ENCODE measurements at places on chromosomes 3 and 15.

GRCh38 chr3:58324391-58325390, 8.0 kb upstream of the PXK start:
- no peak for DNase-seq

DNA sequence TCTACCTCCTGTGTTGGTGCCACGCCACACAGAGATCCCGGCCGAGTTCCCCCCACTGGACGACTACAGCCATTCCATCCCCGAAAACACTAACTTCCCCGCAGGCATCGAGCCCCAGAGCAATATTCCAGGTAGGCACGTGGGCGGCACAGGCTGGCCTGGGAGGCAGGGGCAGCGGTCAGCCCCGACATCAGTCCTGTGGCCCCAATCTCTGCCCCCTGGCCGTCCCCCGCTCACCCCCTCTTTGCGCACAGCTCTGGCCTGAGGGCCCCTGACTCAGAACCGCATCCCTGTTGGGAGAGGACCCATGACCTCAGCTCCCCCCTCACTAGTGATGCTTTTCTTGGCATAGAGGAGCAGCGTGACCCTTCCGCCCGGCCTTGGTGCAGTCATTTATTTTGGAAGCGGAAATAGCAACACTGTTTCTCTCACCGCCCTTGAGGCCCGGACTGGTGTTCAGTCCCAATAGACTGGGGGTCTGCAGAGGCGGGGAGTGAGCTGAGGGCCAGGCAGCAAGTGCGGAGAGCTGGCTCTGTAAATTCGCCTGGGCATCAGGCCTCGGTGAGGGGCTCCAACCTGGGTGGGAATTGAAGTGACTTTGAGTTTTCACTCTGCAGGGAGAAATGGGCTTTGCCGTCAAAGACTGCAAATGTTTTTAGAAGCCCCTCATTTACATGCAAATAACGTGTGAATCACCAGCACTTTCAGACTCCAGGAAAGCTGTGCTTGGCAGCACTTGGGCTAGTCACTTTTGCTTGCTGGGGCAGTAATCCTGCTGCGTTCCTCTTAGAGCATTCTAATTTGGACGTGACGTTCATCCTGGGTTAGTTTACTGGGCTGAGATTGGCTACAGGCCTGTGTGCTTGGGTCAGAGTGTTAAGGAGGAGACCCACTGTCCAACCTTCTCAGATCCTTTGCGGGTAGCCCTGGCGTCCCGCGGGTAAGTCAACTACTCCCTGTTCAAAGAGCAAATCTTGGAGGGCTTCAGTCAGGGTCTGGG, 88.9 kb downstream of the AAGAB start:
- DNase-seq: peak; percentile 45

- DNase-seq: no peak
Observed at GRCh38 chr3:134302674-134303073, 52.0 kb upstream of the RYK start.

GRCh38 chr3:137105277-137105977, 147.6 kb downstream of the IL20RB start:
- peak; percentile 55 for DNase-seq

GRCh38 chr3:155138677-155139076, 58.6 kb downstream of the MME start:
- DNase-seq: no peak

GRCh38 chr3:182936239-182936917, 44.0 kb downstream of the DCUN1D1 start:
- DNase-seq: no peak

GRCh38 chr3:61169621-61170251, 81.5 kb downstream of the FHIT start:
- no peak for DNase-seq

DNA sequence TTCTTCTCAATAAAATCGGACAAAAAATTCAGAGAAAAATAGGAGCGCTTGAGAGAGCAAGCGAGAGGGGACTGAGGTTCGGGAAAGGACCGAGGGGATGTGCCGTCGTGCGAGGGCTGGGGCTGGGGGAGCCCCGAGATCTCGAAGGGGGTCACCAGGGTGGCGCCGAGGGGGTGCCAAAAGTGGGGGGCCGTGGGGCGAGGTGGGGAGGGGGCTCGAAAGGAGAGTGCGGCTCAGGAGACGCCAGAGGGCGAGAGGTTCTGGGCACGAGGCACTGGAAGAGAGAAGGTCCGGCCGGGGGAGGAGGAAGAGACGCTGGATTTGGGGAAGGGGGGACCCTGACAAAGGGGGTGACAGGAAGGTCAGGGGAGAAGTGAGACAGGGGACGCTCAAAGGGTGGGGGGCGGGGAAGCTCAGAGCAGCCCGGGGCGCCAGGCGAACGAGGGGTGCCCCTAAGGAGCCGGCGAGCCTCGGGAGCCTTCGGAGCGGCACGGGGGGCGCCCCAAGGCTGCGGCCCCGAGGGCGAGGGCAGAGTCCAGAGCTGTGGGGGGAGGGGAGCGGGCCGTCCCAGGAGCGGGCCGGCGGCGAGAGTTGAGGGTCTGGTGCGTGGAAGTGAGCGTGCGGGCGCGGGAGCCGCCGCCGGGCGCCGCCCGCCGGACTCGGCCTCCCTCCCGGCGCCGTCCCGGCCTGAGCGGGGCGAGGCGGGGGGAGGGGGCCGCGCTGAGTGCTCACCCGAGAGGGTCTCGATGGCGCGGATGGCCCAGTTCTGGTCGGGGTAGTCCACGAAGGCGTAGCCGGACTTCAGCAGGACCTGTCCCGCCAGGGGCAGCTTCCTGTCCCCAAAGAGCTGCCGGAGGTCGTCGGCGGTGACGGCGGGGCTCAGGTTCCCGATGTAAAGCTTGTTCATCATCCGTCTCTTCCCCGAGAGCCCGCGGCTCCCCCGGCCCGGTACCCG, 514 bp downstream of the IGF2BP2 start:
- DNase-seq: no peak

GRCh38 chr15:31887246-31887645, 143.1 kb upstream of the CHRNA7 start:
- no peak for DNase-seq

DNA sequence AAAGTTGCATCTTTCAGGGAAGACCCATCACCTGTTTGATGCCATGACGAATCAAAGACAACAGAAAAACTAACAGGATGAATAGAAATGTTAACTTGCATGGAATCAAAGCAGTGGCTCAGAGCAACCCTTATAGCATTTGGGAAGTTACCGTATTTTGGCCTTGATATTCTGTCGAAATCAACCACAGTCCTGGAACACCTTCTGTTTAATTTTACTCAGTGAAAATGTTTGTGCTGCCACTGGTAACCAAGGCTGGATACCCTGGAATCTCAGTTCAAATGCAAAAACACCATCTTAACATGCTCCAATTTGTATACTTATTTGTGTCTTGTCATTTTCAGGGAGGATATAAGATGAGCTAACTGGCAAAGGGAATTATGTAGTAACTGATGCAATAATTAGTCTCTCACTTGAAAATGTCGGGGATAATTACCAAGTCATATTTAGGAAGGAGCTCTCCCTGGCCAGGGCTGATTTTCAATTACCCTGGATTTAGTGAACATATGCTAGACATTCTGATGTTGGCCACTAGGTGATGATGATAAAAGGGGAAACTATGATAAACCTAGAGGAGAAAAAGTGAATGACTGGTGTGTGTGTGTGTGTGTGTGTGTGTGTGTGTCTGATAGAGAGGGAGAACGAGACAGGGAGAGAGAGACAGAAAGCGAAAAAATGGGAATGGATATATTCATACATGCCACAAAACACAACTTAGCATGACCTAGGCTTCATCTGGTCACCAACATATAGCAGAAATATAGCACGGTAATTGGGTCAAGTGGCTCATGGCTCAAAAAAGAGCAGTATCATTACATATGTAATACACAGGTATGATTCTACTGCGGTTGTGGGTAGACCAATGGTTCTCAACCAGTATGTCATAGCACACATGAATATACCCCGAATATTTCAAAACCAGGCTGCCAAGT, 19.0 kb upstream of the PRICKLE2 start:
- peak; percentile 63 for DNase-seq

- peak; percentile 4 for DNase-seq
Observed at GRCh38 chr3:140292170-140292569, 357.2 kb downstream of the CLSTN2 start.

DNA sequence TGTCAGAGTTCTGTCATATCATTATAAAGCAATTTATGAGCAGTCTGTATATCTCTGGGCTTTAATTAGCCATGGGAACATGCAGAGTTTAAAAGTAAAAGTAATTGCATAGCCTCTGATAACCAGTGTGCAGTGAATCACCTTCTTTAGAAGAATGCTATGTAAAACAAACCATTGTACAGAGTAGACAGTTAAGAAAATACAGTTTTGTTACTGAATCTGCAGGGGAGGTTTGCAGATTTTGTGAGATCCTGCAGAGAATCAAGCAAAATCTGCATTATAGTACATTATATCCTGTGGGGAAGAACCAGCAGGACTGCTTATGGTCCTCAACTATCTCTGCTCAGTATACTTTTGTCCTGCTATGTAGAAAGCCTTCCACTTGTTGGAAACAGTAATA, 396.2 kb upstream of the NAALADL2 start:
- no peak for DNase-seq

GRCh38 chr15:47708161-47708980, 8.9 kb upstream of the SEMA6D start:
- DNase-seq: no peak

DNA sequence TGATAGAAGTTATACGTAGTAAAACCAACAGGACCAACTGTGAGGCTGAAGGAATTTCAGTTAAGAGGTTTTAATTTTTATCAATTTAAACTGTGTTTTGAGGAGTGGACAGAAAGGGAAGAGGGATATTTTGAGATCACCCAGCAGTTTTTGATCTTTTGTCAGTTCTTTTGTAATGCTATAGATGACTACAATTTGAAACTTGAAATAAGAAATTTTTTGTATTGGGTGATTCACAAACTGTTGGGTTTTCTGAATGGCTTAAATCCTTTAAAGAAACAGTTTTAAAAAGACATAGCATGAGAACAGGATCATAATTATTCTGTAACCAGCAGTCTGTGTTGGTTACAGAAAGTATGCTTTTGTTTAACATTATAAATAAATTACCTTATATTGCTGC, 67.4 kb downstream of the TCF12 start:
- DNase-seq: no peak

GRCh38 chr15:90915808-90916440, 12.8 kb downstream of the MAN2A2 start:
- DNase-seq: no peak

GRCh38 chr3:60528651-60529050, 722.6 kb downstream of the FHIT start:
- no peak for DNase-seq

DNA sequence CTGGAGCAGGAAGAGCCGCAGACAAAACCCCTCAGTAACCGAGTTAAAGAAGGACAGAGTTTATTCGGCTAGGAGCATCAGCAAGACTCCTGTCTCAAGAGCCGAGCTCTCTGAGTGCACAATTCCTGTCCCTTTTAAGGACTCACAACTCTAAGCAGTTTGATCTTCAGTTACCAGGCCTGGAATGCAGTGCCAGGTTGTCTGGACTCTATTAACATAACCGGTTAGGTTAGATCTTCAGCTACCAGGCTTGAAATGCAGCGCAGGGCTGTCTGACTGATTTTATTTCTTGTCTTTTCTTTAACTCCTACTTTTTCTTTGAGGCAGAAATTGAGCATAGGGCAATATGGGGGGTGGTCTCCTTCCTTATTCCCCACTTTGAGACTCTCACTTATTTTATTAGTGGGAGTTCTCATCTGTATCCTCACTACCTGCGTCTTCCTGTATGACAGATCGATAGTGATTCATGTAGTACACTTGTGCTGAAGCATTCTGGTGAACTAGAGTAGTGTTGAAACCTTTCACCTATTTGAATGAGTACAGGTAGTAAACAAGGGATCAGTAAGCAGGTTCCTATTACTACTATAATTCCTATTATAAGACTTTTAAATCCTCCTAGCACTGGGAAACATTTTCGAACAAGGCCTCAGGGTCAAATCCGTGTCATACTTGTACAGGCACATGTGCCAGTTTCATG, 325.0 kb downstream of the CGGBP1 start:
- peak; percentile 49 for DNase-seq

DNA sequence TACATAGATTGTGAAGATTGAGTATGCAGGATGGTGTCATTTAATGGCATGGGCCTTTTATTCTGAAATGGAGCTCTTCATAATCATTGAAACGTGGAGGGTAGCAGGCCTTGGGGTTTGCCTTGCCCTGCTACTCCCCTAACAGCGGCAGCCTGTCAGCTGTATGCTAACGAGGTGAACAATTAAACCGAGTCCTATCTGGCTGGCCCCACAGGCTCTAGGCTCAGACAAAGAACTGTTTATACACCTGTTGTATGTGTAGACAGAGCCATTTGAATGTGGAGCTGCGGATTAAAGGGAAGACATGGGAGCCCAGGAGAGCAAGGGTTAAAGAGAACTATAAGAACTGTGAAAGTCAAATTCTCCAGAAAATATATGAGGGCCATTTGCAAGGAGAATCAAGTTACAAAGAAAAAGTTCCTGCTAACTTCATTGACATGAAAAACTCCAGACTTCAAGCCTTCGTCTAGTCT, 116.7 kb upstream of the CGNL1 start:
- DNase-seq: no peak

DNA sequence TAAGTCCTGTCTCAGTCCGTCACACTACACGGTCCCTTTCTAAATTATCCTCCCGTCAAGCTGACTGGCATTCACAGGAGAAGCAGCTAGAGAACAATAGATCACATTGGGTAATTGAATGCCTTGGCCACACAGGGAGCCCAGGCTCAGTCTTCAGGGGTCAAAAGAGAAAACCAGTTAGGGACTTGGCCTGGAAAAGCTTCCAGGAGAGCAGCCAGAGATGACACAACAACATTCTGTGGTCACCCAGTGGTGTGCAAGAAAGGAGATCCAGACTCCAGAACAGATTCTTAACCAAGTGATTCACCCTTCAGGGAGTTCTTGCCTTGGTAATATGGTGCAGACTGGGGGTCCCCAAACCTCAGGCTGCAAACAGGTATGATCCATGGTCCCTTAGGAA, 15.9 kb downstream of the ARHGAP31 start:
- DNase-seq: peak; percentile 32

- no peak for DNase-seq
Observed at GRCh38 chr3:22322861-22323260, 571.9 kb upstream of the ZNF385D start.

GRCh38 chr3:171806200-171807128, 3.8 kb downstream of the PLD1 start:
- peak; percentile 92 for DNase-seq

GRCh38 chr3:50609071-50609762, 2.4 kb downstream of the CISH start:
- no peak for DNase-seq

DNA sequence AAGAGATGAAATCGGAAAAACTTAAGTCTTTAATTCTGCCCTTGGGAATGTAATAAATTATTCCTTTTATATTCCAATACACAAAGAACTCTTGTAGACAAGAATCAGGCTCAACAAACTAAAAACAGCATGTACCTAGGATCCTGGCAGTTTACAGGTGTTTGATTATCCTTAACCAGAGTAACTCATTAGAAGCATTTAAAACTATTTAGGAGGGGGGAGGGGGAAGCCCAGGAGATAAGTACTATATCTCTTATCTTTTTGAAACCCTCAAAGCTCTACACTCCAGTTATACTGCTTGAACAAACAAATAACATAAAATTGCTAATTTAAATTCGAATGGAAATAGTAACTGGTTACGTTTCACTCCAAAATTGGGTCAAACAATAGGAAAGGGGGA, 1.9 kb downstream of the CNBP start:
- DNase-seq: no peak

- DNase-seq: peak; percentile 75
Observed at GRCh38 chr15:36024031-36024688, 478.2 kb upstream of the DPH6 start.

Data from epithelial cell of esophagus (primary cell).